ENCODE measurements at places on chromosomes 11 and 22.

GRCh38 chr11:61671527-61671926, 8.7 kb upstream of the DAGLA start:
- DNase-seq: no peak

GRCh38 chr22:46738647-46739093, 618 bp upstream of the CERK start:
- DNase-seq: no peak

GRCh38 chr11:332651-333480, 12.2 kb upstream of the IFITM3 start:
- DNase-seq: no peak

DNA sequence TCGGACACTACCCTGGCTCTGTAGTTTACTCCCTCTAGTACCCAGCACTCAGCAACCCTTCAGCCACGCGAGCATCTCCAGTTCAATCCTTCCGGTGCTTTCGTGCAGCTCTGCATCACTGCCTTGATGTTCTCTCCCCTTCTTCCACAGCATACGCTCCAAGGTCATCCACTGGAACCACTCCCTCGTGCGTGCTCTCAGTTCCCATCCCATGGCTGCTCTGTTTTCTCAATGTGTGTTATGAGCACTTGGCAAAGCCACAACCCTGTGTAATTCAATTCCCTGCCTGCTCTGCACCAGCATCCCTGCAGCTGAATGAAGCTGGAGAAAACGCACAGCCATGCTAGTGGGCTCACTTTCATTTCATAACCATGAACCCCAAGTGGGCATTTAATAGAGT, 38.5 kb upstream of the NFRKB start:
- no peak for DNase-seq

DNA sequence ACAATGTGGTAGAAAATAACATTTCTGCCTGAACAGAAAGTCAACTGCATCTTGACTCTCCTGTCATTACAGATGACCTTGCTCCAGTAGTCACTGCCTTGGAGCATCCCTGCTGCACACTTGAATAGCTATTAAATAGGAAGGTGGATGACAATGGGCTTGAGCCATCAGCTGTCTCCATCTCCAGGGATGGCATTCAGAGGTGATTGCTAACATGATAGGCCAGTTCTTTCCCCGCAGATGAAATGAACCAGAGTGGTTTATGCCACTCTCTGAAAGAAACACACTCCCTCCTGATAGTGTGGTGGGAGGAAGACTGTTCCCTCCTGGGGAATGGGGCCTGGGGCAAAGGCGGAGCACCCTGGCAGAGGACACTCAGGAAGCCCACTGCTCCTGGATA, 57.1 kb upstream of the OLFML1 start:
- DNase-seq: no peak

GRCh38 chr22:38845004-38845740, 1.3 kb upstream of the NPTXR start:
- DNase-seq: no peak

GRCh38 chr11:32478277-32478731, 43.0 kb upstream of the WT1 start:
- no peak for DNase-seq

DNA sequence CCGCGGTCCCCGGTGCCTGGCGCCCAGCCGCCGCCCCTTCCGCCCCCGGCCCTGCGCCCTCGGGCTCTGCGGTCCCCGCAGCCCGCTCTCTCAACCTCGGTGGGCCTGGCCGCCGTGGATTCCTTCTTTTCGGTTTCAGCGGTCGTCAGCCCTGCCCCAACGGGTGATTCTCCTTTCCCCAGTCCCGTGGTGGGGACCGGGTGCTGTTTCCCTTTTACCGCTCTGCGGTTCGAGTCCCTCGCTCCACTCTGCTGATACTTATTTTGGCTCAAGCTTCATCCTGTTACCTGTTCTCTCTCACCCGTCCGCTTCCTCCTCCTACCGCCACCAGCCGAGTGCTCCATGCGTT, 494 bp downstream of the ZDHHC5 start:
- DNase-seq: no peak

DNA sequence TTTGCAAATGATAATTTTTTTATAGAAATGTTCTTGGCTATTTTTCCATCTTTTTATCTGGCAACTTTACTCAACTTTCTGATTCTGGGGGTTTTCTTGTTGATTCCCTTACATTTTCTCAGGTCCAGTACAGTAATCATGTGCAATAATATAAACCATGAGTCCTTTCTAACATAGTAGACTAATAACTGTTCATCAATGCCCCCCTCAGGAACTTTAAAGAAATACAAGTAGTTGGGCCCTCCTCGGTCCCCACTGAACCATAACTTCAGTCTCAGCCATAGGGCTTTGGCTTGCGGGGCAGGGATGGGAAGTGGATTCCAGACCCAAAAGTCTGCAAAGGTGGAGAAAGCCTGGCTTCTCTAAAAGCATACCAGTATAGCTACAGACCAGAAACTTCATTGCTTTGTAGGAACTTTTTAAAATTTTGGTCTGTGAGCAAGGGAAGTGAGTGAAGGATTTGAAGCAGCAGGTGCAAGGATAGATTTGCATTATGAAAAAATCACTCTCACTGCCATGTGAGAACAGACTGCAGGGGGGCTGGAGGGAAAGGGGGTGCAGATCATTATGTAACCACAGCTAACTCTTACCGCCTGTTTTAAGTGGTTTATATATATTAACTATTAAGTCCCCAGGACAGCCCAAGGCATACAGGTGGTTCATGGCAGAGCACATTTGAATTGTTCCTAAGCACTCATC, 10.4 kb upstream of the TUB start:
- no peak for DNase-seq

DNA sequence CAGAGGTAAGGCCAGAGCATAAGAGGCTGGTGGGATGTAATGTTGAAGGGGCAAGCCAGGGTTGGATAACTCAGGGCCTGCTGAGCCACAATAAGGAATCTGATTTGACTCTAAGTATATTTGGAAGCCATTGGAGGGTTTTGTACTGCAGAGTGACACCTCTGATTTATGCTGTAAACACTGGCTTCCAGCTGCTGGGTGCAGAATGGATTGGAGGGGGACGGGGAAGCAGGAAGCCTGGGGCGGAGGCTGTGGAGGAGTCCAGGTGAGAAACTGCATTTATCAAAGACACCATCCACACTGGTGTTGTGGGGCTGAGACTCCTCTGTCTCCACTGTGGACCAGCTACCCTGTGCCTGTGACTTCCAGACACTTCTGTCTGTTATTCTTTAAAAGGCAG, 26.8 kb downstream of the MIAT start:
- no peak for DNase-seq

- DNase-seq: no peak
Measured at GRCh38 chr11:33861386-33861785, 30.5 kb downstream of the LMO2 start.

DNA sequence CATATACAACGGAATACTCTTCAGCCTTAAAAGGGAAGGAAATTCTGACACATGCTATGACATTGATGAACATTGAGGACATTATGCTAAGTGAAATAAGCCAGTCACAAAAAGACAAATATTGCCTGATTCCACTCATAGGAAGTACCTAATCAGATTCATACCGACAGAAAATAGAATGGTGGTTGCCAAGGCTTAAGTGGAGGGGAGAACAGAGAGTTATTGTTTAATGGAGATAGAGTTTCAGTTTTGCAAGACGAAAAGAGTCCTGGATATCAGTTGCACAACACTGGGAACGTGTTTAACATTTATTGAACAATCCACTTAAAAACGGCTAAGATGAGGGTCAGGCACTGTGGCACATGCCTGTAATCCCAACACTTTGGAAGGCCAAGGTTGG, 45.6 kb upstream of the HIPK3 start:
- no peak for DNase-seq

DNA sequence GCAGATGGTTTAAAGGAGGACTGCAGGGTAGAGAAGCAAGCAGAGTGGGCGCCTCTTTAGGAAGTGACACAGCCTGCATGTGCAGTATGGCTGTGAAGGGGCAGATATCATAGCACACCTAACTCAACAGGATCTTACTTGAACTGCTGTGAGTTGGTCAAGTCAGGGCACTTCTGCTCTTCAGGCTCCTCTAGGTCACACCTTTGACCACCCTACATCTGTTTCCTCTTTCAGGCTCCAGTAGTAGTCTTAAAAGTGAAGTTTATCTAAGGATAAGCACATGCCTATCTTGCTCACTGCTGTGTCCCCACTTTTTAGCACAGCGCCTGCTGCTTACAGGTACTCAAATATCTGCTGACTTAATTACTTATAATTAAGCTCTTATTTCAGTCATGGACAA, 6.5 kb downstream of the MRPL16 start:
- DNase-seq: no peak

DNA sequence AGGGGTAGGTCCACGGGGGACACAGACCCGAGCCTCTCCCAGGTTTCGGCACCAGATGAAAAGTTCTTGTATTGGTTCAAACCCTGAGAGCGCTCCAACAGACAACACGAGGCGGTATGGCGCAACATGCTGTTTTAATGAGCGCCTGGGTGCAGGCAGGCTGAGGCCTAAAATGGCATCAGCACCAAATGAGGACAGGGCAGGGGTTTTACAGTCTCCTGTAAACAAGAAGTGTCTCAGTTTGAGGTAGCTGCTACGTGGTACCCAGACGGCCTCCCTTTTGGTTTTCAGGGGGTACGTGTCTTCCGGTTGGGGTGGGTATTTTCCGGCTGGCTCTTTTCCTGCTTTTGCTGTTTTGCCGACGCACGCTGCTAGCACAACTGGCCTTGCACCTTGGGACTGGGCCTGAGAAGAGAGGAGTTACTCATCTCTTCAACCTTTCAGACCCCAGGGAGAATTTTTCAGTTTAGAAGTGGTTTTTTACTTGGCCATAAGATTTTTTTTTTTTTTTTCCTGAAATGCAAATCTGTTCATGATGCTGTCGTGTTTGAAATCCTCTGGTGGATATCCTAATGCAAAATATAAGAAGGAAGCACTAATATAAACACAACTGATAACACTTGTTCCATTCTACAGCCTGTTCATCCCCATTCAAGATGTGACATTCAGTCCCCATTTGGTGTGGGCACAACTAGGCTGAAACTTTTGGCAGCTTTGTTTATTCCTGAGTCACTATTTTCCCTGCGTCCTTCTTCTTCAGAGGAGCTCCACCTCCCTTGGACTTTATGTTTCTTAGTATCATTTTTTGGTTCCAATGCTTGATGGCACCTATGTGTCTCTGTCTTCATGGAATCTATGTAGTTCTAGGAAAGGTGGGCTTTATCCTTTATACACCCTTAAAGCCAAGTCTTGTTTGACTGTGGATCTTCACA, 6.5 kb downstream of the PPFIBP2 start:
- no peak for DNase-seq

GRCh38 chr11:74268456-74268855, 43.0 kb downstream of the P4HA3 start:
- DNase-seq: no peak

GRCh38 chr22:31044262-31044861, 36.8 kb upstream of the SMTN start:
- no peak for DNase-seq

GRCh38 chr11:118241764-118242098, 10.4 kb downstream of the MPZL3 start:
- no peak for DNase-seq

All from epithelial cell of prostate (primary cell).